ENCODE measurements at places on chromosomes 7 and 10.

GRCh38 chr7:141094336-141095070 is 20.6 kb downstream of the TMEM178B start:
- no peak for DNase-seq

- DNase-seq: no peak
These were observed 495.9 kb upstream of the POT1 start for GRCh38 chr7:125425506-125425905.

GRCh38 chr7:6392712-6393666 is 54.8 kb downstream of the DAGLB start:
- DNase-seq: peak; percentile 91

GRCh38 chr7:155816996-155817395 is 4.7 kb upstream of the SHH start:
- DNase-seq: no peak

- no peak for DNase-seq
These were observed 201.1 kb downstream of the LRRN3 start for GRCh38 chr7:111292026-111292470.

- DNase-seq: no peak
These were observed 6.8 kb upstream of the ANKRD22 start for GRCh38 chr10:88858491-88858890.

- DNase-seq: no peak
These were observed 130.2 kb downstream of the VIPR2 start for GRCh38 chr7:159014297-159015062.

GRCh38 chr7:2864999-2865670 is 21.0 kb upstream of the GNA12 start:
- DNase-seq: peak; percentile 83

DNA sequence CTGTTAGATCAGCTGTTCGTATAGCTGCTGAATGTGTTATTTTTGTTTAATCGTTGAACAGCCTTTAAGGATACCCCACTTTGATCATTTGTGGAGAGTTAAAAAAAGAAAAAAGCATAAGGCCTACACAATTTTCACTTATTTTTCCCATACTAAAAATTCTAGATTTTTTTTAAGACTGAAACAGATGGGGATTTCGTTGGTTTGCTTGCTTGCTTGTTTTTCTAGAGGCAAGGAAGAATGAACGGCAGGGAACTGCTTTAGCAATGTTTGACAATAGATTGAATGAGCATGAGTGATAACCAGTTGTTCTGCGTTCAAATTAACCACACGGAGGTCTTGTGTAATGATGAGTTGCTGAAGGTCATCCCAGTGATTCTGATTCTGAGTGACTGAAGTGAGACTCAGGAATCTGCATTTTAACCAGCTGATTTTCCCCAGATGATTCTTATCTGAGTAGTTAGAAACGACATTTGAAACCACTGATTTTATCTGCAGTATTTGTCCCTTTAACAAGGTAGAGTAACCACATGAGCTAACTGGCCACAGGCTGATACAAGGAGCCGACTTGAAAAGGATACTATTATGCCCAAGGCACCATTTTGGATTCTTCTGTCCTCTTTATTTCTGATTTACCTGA is 85.9 kb downstream of the GPR37 start:
- DNase-seq: no peak

DNA sequence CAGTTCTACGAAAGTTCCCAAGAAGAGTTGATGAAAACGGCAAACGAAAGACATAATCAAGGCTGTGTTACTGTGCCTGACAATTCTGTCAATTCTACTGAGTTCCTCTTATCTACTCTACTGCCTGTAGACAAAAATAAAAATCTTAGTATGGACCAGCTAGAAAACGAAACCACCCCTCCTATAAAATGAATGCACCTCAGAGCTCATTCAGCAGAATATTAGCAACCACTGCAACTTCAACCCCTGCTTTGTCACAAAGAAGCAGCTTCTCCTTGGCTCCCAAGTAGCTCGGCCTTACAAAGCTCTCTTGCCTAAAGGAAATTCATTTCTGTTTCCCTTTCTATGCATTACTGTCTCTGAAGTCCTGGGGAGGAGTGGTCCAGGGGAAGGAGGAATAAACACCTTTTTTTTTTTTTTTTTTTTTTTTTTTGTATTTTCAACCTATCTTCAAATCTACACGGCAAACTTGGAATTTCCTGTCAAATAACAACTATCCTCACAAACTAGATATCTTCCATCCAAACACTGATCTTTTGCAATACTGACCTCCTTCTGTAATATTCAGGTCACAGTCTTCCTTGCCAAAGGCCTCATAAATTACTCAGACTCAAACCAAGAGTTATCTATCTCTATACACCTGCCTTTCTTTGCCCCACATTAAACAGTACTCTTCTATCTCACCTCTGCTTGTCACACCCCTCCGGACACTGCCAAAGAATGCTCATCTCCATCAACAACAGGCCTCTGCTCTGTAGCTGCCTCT is 74.3 kb downstream of the GLI3 start:
- DNase-seq: no peak

- DNase-seq: peak; percentile 90
These were observed 2.2 kb downstream of the FAM53B start for GRCh38 chr10:124741922-124742412.

- DNase-seq: no peak
These were observed 1.6 kb upstream of the SPAG6 start for GRCh38 chr10:22343731-22344130.

- DNase-seq: no peak
These were observed 42.3 kb downstream of the BRI3 start for GRCh38 chr7:98323597-98324322.

- no peak for DNase-seq
These were observed 120.9 kb downstream of the TMEM168 start for GRCh38 chr7:112669306-112669705.

GRCh38 chr7:102966465-102966864 is 53.7 kb downstream of the LRRC17 start:
- no peak for DNase-seq

DNA sequence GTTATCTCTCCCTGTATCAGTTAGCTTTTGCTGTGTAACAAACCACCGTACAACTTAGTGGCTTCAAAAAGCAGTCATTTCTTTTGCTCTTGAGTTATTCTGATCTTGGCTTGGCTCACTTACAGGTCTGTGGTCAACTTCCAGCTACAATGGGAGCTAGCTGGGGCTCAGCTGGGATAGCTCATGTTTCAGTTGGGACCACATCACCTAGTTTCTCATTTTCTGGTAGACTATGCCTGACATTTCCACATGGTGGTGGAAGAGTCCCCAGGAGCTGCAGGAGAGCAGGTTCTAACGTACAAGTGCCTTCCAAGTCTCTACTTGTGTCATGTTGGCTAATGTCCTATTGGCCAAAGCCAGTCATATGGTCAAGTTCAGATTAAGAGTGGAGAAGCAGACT is 25.8 kb upstream of the PIP4K2A start:
- DNase-seq: no peak

DNA sequence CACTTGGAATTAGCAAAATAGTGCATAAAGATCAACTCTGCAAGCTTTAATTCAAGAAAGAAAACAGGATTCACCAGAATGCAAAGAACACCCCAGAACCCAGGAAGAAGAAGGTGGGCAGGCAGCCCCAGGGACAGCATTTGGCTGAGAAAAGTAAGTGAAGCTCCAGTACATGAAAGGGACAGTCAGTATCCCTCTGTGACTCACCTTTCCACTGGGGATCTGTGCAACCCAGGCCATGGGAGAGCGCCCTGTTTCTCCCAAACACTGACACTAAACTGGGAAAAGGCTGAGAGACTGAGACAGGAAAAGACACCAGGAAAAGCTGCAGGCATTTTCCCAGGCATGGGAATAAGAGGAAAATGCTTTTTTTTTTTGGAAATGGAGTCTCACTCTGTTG is 28.2 kb downstream of the SNX13 start:
- no peak for DNase-seq

GRCh38 chr10:32948451-32948850 is 9.6 kb downstream of the ITGB1 start:
- DNase-seq: no peak

GRCh38 chr10:123472606-123473005 is 193.5 kb upstream of the GPR26 start:
- DNase-seq: no peak

GRCh38 chr10:49269523-49269922 is 29.4 kb upstream of the C10orf71 start:
- no peak for DNase-seq

DNA sequence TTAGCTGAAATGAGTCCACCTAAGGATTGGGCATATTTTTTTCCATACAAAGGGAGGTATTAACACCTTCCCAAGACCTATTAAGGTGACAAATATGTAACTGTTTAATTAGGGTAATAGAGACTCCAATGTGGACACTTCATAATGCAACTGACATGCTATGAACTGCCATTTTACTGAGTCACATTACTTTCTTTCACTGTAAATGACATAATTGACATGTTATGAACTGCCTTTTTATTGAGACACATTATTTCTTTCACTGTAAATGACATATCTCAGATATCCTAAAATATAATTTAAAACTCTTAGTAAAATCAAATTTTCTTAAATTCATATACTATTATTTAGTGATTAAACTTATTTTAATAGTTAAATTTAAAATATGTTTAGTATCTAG is 528.8 kb upstream of the PCDH15 start:
- DNase-seq: no peak

Measured in testis (tissue), 5 donors.